ENCODE measurements at places on chromosomes 1 and 21.
A peak's percentile ranks its signal among the peaks of the same experiment; 100 is the strongest.

- DNase-seq, result peak; percentile 36
These were observed 2.1 kb downstream of the ARHGEF2 start for GRCh38 chr1:155976062-155976912.

- DNase-seq, result no peak
These were observed 5.6 kb upstream of the BSDC1 start for GRCh38 chr1:32399843-32400242.

DNA sequence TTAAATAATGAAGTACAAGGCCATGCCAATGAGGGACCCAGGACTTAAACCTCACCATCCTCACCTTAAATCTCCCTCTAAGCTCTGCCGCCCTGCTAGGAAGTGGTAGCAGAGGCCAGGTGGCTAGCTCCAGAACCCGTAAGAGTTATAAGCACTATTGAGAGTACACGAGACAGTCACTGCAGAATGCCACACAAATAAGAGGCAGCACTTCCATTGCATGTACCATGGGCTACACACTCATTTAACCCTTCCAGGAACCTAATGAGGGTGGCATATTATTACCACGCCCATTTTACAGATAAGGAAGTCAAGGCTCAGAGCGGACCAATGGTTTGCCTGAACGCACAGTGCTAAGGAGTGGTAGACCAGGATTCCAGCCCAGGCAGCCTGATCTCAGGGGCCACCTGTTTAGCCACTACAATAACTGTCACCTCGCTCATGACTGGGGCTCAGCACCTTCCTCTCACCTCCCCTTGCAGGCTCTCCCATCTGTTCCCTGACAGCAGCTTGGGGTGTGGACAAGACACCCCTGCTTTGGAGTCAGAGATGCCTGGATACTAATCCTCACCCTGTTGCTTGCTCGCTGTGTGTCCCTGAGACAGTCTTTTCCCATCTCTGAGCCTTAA, 54.8 kb upstream of the ID3 start:
- DNase-seq, result no peak

- DNase-seq, result no peak
These were observed 6.2 kb downstream of the TMCO4 start for GRCh38 chr1:19793360-19794046.

- DNase-seq, result no peak
These were observed 49.6 kb downstream of the EDN2 start for GRCh38 chr1:41434748-41435449.

- DNase-seq, result no peak
These were observed 62.9 kb downstream of the ADAMTS1 start for GRCh38 chr21:26782331-26782730.

GRCh38 chr1:174659823-174660222, 212.1 kb downstream of the GPR52 start:
- no peak for DNase-seq

DNA sequence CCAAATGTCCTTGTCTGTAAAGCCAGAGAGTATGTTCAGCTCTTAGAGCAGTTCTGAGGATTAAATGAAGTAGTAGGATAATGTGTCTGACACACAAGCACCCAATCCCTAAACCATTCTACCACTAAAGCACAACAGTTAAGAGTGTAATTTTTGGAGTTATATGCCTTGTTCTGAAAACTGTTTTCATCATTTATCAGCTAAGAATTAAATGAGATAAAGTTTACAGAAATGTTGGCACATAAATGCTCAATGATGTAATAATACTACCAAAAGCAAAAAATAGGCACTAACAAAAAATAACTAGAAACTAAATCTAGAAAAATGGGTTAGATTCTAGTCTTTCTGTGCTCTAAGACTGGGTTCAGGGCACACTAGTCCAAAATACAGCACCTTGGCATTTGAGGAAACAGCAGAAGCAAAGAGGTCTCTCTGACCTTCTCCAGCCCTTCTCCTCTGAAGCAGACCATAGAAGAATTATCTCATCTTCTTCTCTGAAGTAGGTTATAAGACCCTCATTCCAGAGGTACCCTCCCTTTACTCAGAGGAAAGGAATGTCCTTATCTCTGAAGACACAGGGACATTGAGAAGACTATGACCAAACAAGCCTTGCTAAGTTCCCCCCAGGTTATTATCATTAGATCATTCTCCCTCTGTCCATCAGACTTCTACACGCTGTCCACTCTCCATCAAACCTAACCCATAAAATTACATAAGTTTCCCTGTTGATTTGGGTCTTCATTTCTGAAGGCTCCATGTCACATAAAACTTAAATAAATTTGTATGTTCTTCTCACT, 20.6 kb downstream of the ABL2 start:
- DNase-seq, result no peak

GRCh38 chr1:72637593-72637992, 355.3 kb upstream of the NEGR1 start:
- DNase-seq, result no peak

DNA sequence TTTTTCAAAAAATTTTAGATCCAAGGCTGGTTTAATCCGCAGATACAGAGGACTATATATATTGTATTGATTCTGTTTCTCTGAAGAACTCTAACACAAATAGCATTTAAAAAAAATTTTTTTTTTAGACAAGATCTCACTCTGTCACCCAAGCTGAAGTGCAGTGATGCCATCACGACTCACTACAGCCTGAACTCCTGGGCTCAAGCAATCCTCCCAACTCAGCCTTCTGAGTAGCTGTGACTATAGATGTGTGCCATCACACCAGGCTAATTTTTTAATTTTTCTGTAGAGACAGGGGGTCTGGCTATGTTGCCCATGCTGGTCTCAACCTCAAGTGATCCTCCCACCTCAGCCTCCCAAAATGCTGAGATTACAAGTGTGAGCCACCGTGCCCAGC, 3.0 kb downstream of the ANKRD45 start:
- no peak for DNase-seq

- no peak for DNase-seq
These were observed 119.6 kb downstream of the IER5 start for GRCh38 chr1:181208083-181208482.

DNA sequence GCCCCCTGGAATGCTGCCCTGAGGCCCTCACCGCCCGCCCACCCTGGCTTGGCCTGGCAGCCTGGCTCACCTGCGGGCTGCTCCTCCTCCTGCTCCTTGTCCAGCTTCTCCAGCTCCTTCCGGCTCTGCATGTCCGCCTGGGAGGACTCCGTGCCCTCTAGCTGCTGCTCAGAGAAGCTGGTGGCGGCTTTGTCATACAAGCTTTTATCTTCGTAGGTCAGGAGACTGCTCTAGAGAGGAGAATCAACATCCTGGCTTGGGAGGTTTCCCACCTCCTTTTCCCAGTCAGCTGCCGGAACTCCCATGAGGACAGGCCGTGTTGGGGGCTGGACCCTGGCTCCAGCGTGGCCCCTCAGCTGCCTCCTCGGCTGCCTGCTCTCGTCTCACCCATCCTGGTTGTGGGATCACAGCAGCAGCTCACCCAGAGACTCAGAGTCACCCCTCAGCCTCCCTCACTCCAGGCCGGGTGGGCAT, 36.6 kb upstream of the TMEM52 start:
- DNase-seq, result no peak

DNA sequence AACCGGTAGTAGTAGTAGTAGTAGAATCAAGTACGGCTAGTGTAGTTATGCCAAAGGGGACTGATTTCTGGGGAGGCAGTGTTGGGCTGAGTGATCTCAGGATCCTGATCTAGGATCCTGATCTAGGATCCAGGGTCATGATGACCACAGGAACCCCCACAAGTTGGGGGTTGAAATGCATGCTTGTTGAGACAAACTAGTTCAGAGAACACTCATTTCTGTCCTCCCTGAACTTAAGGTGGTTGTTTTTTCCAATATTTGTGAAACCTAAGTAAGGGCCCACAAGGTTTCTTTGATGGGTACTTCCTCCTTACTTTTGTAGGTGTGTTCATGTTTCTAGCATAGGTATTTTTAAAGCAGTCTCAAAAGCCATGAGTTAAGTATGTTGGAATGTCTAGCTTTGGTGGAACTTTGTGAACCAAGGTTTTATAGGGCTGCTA, 33.9 kb upstream of the PDC start:
- no peak for DNase-seq

DNA sequence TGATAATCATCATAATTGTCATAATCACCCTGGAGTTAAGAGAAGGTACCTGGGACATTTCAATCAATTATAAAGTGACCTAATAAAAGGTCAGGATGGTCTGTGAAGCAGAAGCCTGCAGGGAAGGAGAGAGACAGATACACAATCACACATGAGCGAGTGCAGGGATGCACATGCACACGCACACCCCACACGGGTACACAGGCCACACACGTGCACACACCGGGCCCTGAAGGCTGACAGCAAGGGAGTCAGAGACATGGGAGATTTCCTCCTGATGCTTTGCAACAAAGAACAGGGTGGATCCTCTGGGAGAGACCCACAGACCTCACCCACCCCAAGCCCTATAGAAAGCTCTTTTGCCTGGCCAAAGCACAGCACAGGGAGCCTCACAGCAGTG, 82.3 kb upstream of the ZC3H12A start:
- DNase-seq, result no peak

- DNase-seq, result no peak
These were observed at the start of gene STUM for GRCh38 chr1:226548256-226549093. TSS of gene STUM (plus strand) at chr1:226548764. CDS start at chr1:226548905, 141 bp downstream.

GRCh38 chr21:36647279-36648093, 51.4 kb upstream of the SIM2 start:
- no peak for DNase-seq

DNA sequence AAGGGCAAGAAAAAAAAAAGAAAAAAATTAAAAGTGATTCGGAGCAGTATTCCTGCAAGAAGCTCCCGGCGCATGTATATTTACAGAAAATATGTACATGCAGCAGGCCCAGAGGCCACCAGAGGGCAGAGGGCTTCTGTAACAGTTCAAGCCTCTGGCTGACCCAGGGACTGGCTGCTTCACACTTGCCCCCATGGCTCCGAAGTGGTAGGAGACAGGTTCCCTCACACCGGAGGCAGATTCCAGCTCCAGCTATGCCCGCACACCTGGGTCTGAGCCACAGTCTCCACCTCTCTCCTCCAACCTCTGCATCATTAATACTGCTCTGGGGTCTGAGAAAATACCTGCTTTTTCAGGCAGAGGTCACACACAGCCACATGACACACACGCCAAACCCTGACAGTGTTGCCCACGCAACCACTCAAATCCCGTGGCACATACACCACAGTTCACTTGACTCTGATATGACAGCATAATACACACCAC, 2.2 kb upstream of the ARHGAP30 start:
- no peak for DNase-seq

Data from GM04503 (cell line).